Stimulated activated CD4-positive, alpha-beta T cell treated with anti-CD3 and anti-CD28 coated beads, Interleukin-4, amount 100 ng/mL, for 1 hour (primary cell): ENCODE measurements at places on chromosomes 5 and 9.

- no peak for DNase-seq
Measured at GRCh38 chr9:132592451-132592850, 10.0 kb downstream of the BARHL1 start.

GRCh38 chr5:157689942-157690689, 18.8 kb downstream of the C5orf52 start:
- DNase-seq: peak; percentile 41

GRCh38 chr9:19451240-19452087, 42.7 kb downstream of the ACER2 start:
- no peak for DNase-seq

DNA sequence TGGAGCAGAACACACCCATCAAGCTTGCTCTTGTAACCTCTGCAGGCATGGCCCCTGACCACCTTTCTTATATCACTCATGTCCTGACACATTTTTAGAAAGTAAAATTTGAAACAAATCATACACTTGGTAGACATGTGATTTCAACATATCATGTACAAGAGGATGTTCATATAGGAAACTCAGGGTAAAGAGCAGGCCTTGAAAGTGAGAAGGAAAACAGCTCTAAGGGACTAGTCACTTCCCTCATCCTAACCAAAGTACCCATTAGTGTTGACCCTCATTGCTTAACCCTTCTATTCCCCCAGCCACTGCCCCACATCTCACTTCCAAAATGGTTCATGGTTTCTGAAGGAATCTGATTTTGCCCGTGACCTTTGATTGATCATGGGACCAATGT, 492.4 kb upstream of the KLF4 start:
- DNase-seq: no peak

DNA sequence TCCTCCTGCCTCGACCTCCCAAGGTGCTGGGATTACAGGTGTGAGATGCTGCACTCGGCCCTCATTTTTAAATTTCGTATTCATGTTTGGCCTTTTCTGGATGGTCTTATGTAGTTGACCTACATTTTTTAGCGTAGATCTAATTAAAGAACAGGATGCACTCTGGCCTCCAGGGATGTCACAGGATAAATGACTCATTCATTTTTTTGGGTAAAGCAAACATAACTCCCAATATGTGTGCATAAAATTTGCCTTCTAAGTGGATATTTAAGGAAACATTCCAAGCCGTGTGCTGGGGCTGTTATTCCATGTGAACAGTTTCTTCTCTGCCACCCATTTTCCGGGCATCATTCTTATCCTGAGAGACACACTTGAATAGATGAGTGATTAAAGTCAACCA, 501.6 kb downstream of the IRX1 start:
- DNase-seq: no peak

DNA sequence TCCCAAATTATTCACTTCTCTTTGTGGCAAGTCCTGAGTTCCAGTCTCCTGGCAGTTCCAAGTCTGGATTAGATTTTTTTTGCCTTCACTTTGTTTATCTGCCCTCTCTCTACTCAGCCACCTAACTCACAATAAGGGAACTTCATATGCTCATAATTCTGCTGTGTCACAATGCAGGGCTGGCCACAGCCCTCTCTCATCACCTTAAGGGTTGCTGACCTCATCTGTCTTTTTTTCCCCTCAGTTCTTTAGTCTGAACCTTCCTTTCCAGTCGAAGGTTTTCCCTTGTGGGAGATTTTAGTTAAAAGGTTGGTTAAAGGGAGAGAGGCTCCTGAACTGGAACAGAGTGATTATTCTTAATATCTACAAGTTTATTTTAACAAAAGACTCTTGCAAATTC, 4.1 kb downstream of the BAG1 start:
- DNase-seq: no peak

GRCh38 chr5:108093186-108093585, 288.7 kb downstream of the FBXL17 start:
- no peak for DNase-seq

GRCh38 chr5:172282272-172283019, 1.1 kb downstream of the UBTD2 start:
- no peak for DNase-seq

DNA sequence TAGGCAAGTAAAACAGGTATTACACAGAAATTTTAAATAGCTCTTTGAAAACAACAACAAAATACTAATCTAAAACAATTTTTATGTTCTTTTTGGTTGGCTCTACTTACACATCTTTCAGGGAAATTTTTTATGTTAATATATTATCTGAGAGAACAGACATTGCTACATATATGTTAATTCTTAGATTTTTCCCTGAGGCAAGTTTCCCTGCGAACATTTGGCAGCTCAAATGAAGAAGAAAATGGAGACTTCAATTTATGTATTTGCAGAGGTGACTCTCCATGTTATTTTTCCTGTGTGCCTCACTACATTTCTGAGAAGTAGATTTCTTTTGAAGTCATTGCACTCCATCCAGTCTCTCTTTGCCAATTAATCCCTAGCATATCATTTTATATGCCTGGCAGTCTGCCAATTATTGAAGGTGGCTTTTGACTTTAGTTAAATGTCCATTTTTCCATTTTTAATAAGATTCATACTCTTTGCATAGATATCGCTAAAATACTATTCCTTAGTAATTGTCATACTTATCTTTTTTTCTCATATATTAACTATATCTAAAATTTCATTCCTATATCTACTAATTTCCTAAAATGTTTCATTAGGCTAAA, 908.2 kb upstream of the CDH10 start:
- no peak for DNase-seq

DNA sequence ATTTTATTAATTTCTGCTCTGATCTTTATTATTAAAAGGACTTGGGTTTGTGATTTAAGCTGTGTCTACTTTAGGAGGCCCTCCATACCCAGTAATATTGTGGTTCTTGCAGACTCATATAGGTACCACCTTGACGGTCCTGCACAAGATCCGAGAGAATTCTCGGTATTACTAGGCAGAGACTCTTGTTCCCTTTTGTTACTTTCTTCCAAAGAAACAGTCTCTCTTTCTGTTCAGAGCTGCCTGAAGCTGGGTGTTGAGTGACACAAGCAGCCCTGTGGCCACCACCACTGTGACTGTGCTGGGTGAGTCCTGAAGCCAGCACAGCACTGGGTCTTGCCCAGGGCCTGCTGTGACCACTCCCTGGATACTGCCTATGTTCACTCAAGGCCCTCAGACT, 666.6 kb downstream of the SEMA5A start:
- no peak for DNase-seq

DNA sequence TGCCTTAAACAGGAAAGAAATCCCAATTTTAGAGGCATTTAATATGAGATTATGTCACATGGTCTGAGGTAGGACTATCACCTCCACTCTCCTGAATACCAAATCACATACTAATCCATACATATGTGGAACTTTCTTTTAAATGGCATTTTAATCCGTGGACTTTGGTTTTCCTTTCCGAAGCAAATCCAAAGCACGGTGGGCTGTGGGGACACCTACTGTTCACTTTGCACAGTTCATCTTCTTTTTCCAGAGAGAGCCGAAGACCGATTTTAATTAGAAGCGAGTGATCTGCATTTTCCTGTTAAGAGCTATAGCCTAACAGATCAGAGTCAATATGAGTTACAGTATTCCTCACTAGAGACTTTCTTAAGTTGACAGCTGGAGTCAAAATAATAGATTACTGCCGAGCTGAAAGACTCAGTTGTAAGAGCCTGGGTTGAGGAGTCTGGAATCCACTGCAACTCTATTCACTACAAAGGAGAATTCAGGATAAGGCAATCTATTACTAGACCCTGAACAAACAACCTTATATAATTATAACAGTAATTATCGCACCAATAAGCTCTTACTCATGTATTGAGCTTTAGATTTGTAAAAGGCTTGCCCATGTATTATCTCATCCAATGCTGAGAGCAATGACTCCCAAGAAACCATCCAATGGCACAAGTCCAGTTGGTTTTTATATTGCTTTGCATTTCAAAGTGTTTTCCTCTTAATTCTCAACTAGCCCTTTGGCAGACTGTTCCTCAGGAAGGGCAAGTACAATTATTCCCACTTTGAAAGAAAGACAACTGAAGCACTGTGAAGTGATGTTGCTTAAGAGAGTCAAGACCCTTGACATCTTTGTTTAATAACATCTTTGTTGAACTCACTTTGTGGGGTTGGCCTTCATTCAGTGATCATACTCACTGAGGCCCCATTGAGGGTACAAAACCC, 144.7 kb downstream of the TRPM6 start:
- DNase-seq: no peak

DNA sequence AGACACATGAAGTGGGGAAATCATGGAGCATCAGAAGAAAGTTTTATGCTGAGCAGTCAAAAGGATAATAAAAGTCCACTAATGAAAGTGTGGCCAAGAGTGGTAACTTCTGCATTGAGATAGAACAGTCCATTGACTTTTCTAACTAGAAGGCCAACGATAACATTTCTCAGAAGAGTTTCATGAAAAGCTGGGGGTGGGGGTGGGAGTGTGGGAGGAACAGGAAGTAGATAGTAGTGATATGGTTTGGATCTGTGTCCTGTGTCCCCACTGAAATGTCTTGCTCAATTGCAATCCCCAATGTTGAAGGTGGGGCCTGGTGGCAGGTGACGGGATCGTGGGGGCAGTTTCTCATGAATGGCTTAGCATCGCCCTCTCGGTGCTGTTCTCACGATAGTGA, 36.2 kb upstream of the SNAPC3 start:
- DNase-seq: no peak

DNA sequence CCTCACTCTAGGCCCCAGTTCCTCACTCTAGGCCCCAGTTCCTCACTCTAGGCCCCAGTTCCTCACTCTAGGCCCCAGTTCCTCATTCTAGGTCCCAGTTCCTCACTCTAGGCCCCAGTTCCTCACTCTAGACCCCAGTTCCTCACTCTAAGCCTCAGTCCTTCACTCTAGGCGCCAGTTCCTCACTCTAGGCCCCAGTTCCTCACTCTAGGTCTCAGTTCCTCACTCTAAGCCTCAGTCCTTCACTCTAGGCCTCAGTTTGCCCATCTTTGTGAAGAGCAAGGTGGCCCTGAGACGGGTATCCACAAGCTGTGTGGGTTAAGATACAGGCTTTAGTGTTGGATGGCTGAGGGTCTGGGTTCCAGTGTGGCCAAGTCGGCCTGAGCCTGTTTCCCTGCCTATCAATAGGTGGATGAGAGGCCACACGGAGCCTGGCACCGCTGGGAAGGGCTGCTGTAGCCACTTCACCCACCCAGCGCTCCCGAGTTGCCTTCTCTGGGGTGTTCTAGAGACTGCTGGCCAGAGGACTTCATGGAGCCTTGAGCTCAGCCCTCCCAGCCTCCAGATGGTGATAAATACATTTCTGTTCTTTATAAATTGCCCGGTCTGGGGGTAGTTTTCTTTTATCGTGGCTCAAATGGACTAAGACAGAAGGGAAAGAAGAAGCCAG, 150.2 kb downstream of the RXRA start:
- no peak for DNase-seq

DNA sequence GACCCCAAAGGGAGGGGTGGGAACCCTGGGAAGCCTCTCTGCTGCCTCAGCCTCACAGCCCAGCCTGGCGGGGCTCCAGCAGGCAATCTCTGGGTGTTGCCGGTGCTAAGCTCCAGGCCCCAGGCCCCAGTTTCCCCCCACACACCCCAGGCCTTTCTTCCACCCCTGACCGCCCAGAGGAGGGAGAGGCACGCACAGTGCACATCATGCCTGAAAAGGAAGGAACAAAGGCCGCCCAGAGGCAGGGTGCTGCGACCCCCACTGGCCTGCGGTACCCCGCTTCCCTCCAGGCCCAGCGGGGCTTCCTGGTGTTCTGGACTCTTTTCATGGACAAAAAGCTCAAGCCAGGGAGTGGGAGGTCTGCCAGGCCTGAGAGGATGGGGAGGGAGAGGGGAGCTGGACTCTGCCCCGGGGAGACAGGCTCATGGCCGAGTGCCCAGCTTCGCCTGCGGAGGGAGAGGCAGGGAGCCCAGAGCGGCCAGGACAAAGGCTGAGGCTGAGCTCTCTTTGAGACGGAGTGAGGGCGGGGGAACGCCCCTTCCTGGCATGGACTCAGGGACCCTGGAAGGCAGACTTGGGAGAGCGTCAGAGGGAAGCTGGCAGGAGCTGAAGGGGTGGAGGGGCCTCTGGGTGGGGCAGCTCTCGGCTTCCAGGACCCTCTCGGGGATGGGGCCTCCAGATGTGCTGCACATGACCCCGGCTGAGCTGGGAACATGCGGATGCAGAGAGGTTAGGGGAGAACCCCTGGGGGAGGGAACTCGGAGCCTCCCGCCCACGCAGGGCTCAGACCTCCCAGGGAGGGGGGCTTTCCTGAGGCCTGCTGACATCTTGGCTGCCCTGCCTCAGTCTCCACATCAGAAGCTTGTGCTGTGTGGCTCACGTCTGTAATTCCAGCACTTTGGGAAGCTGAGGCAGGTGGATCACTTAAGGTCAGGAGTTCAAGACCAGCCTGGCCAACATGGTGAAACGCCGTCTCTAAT, 1.8 kb upstream of the ENTPD2 start:
- DNase-seq: no peak

DNA sequence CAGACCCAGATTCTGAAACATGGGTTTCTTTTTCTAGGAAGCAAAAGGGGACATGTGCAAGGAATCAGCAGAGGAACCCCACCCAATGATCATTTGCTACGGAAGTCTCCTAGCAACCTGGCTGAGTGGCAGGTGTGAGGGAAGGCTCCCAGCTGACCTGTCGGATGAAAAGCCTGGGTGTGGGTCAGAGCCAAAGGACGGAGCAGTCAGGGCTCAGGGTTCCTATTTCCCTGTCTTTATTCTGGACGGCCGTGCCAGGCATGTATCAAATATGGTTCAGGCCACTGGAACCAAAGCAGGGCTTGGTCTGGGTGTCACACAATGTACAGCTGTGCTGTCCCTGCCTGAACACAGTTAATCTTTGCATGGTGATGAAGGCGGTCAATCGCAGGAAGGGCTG, 20.1 kb downstream of the STK10 start:
- DNase-seq: no peak

DNA sequence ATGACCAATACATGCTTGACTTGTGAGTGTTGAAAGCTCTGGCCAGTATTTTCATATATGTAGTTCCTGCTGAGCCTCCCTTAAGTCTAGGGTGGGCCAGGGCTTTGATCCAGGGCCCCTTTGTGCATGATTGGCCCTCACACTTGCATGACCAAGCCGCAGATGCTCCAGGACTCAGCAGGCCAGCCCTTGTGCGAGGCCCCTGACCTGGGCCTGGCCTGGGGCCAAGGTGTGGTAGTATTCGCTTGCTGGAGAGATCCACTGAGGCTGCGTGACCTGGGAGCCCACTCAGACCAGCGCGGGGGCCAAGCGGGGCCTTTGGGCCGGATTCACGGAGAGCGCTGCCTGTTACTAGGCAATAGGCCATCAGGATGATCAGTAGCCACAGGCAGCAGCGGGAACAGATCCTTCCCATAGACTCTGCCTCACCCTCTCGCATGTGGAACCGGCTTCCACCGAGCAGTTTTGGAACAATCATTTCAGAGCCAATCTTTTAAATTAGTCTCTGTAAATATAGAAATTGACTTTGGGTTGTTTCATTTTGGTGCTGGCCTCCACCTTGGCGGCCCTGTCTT, 79.0 kb upstream of the PTCH1 start:
- no peak for DNase-seq

GRCh38 chr9:1013021-1013420, 36.6 kb downstream of the DMRT3 start:
- no peak for DNase-seq

- DNase-seq: no peak
Measured at GRCh38 chr9:124790801-124791505, 14.0 kb downstream of the OLFML2A start.

- no peak for DNase-seq
Measured at GRCh38 chr5:132787076-132787475, 10.0 kb upstream of the SEPTIN8 start.
